Activated CD8-positive, alpha-beta T cell treated with anti-CD3 and anti-CD28 coated beads for 36 hours (primary cell): ENCODE measurements at places on chromosomes 5 and 9.

DNA sequence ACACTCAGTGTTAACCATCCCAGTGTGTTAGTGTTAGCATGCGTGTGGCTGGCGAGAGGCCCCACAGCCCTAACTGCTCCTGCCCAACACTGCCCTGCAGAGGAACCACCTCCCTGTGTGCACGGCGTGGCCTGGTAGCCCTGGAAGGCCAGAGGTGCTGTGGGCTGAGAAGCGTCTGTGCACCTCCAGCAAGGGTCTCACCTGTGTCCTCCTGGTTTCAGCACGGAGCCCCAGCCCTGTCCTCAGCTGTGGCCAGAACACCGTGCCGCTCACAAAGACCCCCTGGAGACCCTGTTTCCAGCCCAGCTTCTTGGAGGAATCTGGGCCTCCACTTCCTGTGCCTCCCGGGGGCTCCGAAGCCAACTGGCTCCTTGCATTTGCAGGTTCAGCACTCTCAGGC lies 56.1 kb upstream of the NRARP start:
- no peak for DNase-seq

GRCh38 chr5:173740400-173740799 lies 124.0 kb upstream of the BOD1 start:
- no peak for DNase-seq

- DNase-seq, result no peak
Measured at GRCh38 chr5:54455413-54456157, at the start of gene HSPB3. Gene HSPB3, plus strand, starts transcription at chr5:54455699. Its CDS starts 91 bp downstream, at chr5:54455790.

- DNase-seq, result no peak
Measured at GRCh38 chr5:84384604-84385575, at the start of gene EDIL3. Gene EDIL3, minus strand, starts transcription at chr5:84384880. Its CDS starts 506 bp downstream, at chr5:84384374.

GRCh38 chr5:173093606-173094005 lies 37.5 kb downstream of the CREBRF start:
- DNase-seq, result no peak

GRCh38 chr5:172371684-172372083 lies 82.6 kb downstream of the SH3PXD2B start:
- no peak for DNase-seq
